ENCODE measurements at places on chromosomes 12 and 14.

- DNase-seq, result no peak
Measured at GRCh38 chr14:63848890-63849289, 3.9 kb upstream of the SYNE2 start.

- DNase-seq, result no peak
Measured at GRCh38 chr12:79174626-79175025, 310.1 kb downstream of the SYT1 start.

- no peak for DNase-seq
Measured at GRCh38 chr14:29197557-29197956, 431.0 kb downstream of the FOXG1 start.

GRCh38 chr14:83491091-83491490 is 1957.4 kb upstream of the SEL1L start:
- no peak for DNase-seq

GRCh38 chr12:40017488-40017887 is 88.4 kb downstream of the SLC2A13 start:
- no peak for DNase-seq

- no peak for DNase-seq
Measured at GRCh38 chr12:473863-474577, 14.3 kb downstream of the B4GALNT3 start.

DNA sequence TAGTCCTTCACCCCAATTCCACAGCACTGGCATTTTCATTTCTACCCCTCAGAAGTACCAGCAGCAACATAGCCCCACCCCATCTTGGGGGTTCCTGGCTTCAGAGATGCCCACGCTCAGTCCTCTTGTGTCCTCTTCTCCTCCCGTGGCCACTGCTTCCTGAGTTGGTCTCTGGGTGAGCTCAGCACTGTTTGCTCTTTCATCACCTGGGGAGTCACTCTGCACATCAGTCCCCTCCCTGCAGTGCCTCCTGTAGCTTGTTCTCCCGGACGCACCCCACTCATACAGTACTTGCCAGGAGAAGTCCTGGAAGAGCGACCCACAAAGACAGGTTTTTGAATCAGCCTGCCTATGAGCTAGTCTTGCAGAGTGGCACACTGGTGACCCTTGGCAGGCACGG is 63.8 kb downstream of the GSC start:
- no peak for DNase-seq

DNA sequence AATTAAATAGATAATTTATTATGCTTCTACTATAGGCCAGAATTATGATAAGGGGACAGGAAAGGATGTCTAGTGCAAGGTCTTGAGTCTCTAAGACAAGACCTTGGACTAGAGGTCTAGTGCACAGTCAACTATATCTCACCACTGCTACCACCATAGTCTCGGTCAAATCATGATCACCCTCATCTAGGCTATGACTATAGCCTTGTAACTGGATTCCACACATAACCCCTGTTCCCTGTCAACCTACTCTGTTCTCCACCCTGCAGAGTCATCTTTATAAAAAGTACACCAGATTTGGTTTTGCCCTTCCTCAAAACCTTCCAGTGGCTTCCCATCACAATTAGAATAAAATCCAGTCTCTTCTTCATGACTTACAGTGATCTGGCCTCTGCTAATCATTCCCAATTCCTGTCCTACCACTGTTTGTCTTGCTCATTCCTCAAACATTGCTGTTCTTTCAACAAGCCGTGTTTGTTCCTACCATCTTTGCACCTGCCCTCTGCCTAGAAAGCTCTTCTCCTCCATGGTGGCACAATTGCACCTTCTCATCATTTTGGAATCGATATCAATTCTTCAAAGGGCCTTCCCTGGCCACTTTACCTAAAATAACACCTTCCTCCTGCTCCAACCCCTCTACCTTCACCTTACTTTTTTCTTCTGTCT is 169.4 kb downstream of the FOXN3 start:
- no peak for DNase-seq

GRCh38 chr14:91286530-91286937 is 42.0 kb upstream of the GPR68 start:
- peak; percentile 81 for DNase-seq

- DNase-seq, result no peak
Measured at GRCh38 chr14:92973798-92974372, 50.9 kb downstream of the CHGA start.

DNA sequence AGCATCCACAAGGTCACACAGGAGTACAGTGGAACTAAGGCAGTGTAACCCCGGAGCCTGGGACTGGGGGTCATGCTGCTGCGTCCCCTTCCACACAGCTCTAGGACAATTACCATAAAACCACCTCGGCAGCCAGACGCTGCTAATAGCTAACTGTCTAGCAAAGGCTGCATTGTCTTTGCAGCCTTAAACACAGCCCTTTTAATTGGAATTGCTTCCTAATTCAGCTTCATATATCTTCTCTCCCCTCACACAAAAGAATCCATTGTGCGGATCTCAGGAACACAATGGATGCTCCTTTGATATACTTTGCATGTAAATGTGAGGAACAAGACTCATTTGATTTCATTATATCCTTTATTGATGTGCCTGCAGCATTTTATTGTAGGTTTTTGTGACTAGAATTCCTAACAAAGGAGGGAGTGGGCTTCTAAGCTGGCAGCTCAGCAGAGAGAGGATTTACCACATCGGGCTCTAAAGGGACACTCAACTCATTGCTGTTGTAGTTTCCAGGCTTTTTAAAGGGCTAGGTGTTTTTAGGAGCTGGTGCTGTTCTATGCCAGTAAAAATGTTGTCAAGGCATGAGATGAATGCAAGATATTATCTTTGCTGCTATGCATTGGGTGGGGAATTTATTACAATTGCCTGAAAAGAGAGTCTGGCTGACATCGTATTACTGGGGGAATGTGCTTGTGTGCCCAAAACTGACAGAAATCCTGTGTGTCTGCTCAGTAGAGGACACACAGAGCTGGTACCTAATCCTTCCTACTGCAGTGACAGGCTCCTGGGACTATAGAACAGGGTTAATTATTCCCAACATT is 30.4 kb upstream of the DACT1 start:
- no peak for DNase-seq

DNA sequence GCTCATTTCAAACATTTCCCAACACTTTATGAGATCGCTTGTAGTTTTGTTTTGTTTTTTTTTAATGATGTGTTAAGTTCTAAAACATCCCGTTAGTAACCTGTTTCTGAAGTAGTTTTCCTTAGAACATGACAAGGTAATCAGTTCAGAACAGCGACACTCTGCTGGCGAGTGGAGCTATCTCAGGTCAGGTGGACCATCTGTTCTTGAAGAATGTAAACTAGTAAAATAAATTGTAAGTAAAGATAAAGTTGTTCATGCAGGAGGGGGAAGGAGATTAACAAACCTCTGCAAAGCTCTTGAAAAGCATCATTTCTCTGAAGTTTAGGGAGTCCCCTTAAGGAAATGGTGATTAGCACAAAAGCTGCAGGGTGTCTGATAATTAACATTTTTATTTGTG is 71.9 kb upstream of the DACT1 start:
- no peak for DNase-seq

GRCh38 chr12:105107171-105107493 is 399 bp upstream of the WASHC4 start:
- DNase-seq, result no peak

GRCh38 chr12:15632708-15633107 is 156.5 kb downstream of the EPS8 start:
- DNase-seq, result no peak

- DNase-seq, result no peak
Measured at GRCh38 chr14:79586416-79586815, 624.9 kb downstream of the DIO2 start.

- peak; percentile 62 for DNase-seq
Measured at GRCh38 chr14:104800771-104801519, at the start of gene ZBTB42. Gene ZBTB42, plus strand, starts transcription at chr14:104801101. Its CDS starts 97 bp downstream, at chr14:104801198.

- no peak for DNase-seq
Measured at GRCh38 chr12:79658221-79658620, 32.5 kb downstream of the PAWR start.
